Stimulated activated CD8-positive, alpha-beta memory T cell treated with anti-CD3 and anti-CD28 coated beads, Interleukin-7, amount 100 ng/mL, for 1 hour (primary cell): ENCODE measurements at places on chromosomes 2 and 18.

GRCh38 chr2:108945969-108946368 is 43.1 kb downstream of the EDAR start:
- no peak for DNase-seq

- DNase-seq, result no peak
These were observed 4.4 kb upstream of the SPRED2 start for GRCh38 chr2:65436824-65437221.

- DNase-seq, result no peak
These were observed 34.1 kb downstream of the RASGRP3 start for GRCh38 chr2:33510586-33510968.

GRCh38 chr2:124666976-124667375 is 641.9 kb downstream of the CNTNAP5 start:
- no peak for DNase-seq

DNA sequence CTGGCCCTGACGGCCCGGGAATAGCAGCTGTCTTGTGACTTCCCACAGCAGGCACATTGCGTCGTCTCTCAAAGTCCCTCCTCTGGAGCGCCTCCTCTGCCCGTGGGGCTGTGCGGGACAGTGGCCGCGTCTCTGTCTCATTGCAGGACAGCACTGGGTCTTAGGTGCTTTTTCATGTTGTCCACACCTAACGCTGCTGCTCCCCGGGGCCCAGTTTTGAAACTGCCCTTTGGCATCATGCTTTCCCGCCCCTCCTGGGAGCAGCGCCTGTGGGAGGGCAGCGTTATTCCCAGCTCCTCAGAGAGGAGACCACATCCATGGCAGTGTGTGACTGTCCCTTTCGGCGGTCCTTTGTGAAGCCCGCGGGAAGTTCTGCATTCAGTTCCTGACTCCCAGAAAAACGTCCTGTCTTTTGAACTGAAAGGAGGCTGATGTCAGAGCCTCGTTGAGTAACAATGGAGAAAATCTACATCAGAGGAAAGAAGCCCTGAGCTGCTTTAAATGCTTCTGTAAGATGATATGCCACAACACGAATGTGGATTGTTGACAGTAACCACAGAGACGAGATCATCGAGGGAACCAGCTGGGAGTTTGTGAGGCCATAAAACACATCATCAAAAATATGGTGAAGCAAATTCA is 226.0 kb downstream of the FAM210A start:
- DNase-seq, result no peak

DNA sequence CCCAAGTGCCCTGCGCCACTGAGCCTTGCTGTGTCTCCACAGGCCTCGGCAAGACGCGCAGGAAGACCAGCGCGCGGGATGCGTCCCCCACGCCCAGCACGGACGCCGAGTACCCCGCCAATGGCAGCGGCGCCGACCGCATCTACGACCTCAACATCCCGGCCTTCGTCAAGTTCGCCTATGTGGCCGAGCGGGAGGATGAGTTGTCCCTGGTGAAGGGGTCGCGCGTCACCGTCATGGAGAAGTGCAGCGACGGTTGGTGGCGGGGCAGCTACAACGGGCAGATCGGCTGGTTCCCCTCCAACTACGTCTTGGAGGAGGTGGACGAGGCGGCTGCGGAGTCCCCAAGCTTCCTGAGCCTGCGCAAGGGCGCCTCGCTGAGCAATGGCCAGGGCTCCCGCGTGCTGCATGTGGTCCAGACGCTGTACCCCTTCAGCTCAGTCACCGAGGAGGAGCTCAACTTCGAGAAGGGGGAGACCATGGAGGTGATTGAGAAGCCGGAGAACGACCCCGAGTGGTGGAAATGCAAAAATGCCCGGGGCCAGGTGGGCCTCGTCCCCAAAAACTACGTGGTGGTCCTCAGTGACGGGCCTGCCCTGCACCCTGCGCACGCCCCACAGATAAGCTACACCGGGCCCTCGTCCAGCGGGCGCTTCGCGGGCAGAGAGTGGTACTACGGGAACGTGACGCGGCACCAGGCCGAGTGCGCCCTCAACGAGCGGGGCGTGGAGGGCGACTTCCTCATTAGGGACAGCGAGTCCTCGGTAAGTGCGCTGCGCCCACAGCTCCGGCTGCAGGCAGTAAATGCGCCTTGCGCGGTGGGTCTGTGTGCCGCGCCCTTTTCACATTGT is 136.8 kb downstream of the NCK2 start:
- DNase-seq, result no peak

GRCh38 chr2:221807706-221808105 is 235.6 kb upstream of the EPHA4 start:
- DNase-seq, result no peak

GRCh38 chr2:190678444-190679162 is 29.7 kb downstream of the NAB1 start:
- DNase-seq, result no peak

DNA sequence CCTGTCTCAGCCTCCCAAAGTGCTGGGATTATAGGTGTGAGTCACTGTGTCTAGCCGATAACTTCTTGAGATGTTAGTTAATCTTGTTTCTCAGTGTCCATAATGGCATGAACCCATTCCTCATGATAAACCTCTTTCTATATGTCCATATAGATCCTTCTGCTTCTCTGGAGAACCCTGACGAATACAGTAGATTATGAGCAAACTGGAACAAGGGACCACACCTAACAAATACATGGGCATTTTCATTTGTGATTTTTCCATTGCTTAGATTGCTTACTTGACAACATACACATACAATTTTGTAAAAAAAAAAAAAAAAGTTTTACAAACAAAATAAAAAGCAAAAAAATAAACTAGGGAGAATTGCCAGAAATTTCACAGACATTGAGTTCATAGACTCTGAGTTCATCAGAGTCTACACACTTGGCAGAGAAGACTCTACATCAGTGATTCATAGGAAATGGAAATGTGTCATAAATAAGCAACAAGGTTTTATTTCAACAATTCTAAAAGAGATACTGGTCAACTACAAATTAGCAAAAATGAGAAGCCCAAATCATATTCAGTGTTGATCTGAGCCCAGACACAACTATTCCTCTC is 96.7 kb downstream of the GALR1 start:
- DNase-seq, result no peak
